Jurkat, Clone E6-1 (cell line): ENCODE measurements at places on chromosomes 7 and 10.

DNA sequence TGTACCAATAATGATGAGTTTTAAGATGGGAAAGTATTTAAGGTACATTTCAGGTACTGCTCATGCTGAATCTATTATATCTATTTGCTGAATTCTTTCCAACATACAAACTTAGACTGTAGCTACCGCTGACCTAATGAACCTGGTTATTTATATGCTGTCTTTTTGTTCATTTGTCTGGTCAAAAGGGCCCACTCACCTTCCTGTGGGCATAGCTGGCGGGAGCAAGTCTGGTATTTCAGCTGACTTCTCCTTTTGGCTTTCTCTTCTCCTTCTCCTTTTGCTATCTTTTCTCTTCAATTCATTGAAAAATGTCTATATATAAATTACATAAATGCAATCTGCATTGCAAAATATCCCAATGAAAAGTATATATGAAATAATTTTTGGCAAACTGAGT, 9.5 kb downstream of the PLXDC2 start:
- DNase-seq = no peak

GRCh38 chr7:136958016-136958415, 89.6 kb downstream of the CHRM2 start:
- DNase-seq = no peak

DNA sequence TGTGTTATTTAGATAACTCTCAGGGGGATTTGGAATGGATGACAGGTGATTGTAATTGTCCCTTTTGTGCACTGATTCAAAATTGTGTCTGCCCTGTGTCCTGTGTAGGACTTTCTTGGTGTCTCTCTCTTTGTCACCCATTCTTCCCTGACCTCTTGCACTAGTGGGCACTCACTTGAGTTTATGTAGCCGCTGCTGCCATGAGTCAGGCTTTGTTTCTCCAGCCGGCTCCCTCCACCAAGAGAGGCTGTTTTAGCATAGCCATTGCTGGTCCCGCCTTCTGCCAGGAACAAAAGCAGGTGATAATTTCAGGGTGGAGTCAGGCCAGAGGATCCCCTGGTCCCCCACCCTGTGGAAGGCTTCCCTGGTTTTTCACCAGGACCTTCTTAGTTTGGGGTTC, 8.4 kb downstream of the COL17A1 start:
- no peak for DNase-seq

DNA sequence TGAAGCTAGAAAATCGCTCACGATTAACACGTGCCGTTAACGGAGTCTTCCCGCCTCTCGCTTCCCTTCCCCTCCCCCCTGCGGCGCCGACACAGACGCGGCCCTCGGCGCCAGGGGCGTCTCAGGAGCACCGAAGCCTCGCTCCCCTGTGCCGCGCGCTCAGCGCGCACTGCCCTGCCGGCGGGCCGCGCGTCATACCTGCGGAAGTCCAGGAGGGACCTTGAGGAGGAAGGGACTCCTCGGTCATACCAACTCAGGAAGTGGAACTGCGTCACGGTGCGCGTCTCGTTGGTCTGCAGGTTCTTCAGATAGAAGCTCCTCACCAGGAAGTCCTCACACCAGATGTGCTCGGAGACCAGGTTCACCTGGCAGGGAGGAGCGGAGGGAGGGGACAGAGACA, 239.6 kb downstream of the DNAJB6 start:
- no peak for DNase-seq

DNA sequence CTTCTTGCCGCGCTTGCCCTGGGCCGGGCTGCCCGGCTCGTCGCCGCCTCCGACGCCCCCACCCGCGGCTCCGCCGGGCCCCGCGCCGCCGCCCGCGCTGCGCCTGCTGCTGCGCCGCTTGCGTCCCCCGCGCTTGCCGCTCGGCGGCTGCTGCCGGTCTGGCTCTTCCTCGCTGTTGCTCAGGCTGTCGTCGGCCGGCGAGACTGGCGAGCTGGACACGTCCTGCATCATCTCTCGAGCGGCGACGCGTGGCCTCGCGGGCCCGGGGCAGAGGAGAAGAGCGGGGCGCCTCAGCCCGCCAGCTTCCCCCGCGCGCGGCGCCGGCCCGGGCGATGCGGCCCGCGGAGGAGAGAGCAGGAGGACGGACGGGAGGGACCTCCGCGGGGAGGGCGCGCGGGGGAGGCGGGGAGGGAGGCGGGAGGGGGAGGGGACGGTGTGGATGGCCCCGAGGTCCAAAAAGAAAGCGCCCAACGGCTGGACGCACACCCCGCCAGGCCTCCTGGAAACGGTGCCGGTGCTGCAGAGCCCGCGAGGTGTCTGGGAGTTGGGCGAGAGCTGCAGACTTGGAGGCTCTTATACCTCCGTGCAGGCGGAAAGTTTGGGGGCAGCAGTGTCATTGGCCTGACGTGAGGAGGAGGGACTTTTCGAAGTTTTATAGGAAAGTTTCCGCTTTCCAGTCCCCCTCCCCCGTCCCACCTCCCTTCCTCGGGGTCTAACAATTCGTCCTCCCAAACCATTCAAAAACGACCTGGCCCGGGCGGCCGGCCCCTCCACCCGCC, at the start of gene TWIST1:
Gene TWIST1, minus strand, starts transcription at position 546 of the 779 bp plus-strand sequence. Its CDS starts 315 bp downstream, at position 231.
- no peak for DNase-seq

DNA sequence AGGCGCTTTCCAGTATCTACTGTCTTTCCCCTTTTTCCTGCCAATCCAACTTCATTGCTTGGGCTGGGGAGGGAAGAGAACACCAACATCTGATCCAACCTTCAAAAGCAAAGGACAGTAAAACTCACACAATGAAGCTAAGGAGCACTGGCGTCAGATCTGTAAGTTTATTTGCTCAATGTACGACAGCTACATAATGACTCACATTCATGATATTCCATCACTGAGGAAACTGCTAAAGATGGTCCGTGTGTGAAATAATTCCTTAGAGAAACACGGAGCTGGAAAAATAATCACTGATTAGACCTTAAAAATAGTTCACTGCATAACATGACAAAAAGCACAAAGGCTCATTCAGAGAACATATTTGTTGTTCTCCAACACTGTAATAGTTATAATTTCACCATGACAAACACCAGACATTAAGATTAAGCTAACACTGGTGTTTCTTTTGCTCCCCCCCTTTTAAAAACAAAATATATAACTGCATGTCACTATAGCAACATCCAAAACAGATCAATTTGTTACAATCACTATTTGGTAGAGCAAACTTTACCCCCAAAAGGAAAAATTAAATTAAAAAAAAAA, 24.3 kb downstream of the HSPB1 start:
- no peak for DNase-seq

DNA sequence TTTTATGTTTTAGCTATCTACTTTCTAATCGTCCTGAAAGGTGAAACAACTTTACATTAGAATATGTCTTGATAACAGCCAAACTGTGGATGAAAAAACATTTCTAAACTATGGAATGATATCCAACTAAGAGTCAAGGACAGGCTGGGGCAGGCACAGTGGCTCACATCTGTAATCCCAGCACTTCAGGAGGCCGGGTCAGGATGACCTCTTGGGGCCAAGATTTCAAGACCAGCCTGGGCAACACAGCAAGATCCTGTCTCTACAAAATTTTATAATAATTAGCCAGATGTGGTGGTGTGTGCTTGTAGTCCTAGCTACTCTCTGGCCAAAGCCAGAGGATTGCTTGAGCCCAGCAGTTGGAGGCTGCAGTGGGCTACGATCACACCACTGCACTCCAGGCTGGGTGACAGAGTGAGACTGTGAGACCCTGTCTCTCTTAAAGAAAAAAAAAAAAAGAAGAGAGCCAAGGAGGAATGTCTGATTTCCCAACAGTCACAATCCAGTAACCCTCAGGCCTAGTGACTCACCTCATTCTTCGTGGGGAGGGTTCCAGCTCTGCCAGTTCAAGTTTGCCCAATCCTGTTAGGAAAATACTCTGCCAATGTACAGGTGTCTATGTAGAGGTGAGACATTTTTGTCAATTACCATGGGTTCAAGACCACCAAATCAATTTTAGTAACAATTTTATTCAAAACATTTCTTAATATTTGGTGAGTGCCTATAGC, 14.6 kb upstream of the FZD1 start:
- DNase-seq = no peak

- no peak for DNase-seq
These were observed 116.2 kb upstream of the LAMB4 start for GRCh38 chr7:108246227-108246837.

DNA sequence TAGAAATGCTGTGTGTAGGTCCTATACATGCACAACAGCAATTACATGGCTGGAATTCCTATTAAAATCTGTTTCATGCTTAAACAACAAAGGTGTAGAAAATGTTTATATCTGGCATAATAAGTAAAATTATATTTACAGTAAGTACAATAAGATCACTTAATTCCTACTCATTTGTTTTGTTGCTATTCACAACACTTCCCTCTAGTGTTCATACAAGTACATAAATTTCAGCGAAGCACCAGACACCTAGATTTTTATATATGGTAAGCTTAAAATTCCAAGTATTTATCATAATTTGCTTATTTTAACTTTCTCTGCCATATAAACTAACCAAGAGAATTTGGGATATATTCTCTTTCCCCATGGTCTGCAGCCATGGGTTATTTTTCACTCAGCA, 51.8 kb upstream of the ANK3 start:
- DNase-seq = peak; percentile 6

- DNase-seq = no peak
These were observed 197.2 kb upstream of the FRMD4A start for GRCh38 chr10:14527915-14528314.

- DNase-seq = no peak
These were observed 308.1 kb downstream of the SFMBT2 start for GRCh38 chr10:7102557-7103349.

GRCh38 chr10:95266674-95267095, 24.1 kb downstream of the PDLIM1 start:
- no peak for DNase-seq

DNA sequence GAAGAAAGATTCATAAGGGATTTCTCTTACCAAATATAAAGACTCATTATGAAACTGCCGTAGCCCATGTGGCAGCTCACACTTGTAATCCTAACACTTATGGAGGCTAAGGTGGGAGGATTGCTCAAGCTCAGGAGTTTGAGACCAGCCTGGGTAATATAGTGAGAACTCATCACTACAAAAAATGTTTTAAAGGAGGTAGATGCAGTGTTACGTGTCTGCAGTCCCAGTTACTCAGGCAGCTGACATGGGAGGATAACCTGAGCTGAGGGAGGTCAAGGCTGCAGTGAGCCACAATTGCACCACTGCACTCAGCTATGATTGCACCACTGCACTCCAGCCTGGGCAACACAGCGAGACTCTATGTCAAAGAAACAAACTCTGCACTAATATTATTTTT, 18.1 kb upstream of the DNA2 start:
- DNase-seq = no peak

DNA sequence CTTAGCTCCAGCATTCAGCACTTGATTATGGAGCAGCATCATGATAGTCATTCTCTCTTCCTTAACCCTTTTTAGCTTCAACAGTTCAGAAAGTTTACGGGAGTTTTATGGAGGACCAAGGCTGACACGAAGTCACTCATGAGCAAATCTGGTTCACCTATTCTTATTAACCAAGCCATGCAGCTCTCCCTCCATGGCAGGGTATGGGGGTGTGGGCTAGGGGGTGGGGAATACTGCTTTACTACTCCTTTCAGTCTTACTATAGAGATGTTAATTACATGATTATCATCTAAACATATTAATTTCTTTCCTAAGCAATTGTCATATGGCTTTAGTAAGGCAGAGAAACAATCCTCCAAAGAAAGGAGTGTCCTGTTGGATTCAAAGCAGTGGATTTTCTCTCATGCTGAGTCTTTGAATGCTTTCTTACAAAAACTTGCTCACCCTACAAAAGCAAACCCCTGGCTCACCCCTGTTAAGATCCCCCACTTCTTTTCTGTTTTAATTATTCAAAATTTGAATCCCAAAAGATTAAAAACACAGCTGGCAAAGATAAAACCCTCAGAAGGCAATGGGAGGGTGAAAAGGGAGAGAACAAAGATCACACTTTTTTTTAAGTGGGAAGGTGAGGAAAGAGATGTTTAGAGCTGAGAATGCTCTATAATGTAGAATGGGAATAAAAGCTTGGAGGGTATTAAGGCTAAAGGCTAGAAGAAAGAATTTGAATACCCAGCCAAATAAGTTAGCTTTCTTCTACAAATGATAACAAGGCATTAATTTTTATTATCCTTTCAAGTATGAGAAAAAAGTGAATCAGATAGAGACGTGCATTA, 46.4 kb upstream of the SEMA3E start:
- DNase-seq = no peak

DNA sequence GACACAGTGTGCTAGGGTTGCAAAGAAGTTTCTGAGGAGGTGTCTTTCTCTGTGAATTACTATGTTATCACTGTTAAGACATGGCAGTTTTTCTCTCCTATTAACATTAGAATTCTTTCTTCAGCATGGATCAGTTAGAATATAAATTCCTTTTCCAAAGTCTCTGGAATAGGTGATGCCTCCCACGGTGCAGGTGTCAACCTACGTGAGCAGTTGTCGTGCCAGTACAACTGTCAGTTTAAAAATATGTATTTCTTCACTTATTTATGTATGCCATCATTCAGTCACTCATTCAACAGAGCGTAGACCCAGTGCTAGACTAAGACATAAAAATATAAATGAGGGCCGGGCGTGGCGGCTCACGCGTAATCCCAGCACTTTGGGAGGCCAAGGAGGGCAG, 83.5 kb downstream of the TACC2 start:
- no peak for DNase-seq

DNA sequence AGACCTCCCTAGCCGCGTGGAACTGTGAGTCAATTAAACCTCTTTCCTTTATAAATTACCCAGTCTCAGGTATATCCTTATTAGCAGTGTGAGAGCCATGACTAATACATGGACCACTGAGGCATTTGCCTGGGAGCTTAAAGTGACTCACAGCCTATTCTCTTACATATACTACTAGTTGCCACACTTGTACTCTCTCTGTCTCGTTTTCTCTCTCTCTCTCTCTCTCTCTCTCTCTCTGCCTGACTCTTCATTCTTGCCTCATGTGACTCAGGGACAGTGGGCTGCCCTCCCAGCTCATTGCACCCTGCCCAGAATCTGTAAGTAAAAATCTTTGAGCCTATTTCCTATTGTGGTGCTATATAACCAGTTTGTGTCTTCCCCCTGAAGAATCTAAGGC, 238.5 kb upstream of the MAGI2 start:
- no peak for DNase-seq

DNA sequence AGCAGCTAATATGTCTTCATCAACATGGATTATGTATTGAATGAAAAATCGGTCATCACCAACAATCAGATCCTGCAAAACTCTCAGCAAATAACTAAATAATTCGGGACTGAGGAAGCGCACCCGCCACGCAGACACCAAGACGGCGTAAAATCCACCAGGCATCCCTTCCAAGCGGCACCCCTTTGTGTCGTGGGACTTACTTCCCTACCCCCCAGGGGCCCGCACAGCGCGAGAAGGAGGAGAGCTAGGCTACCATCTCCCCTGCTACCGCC, 721 bp downstream of the ARL3 start:
- DNase-seq = no peak
